Stimulated activated CD4-positive, alpha-beta T cell treated with anti-CD3 and anti-CD28 coated beads, Interleukin-2, amount 100 ng/mL, for 24 hours (primary cell): ENCODE measurements at places on chromosomes 7 and 10.

DNA sequence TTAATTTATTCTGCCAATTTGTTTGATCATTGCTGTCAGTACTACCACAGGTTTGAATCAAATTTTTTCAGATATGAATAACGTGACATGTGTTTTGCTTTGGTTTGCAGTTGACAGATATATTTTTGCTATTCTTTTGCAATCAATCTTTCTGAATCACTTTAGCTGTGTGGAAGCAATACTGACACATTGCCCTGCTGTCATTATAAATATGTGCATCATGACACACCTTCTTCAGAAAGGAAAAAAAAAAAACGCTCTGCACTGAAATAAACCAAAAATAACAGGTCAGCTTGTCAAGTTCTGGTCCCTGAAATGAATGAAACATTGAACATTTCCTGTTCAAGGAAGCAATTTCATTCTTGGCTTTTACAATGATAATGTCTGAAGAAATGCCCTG is 93.8 kb upstream of the FAM13C start:
- no peak for DNase-seq

- DNase-seq, result no peak
Observed at GRCh38 chr10:21030091-21030490, 133.0 kb upstream of the NEBL start.

- no peak for DNase-seq
Observed at GRCh38 chr10:32144817-32145688, 88.8 kb upstream of the KIF5B start.

GRCh38 chr7:72283309-72283708 is 128.8 kb downstream of the CALN1 start:
- no peak for DNase-seq

DNA sequence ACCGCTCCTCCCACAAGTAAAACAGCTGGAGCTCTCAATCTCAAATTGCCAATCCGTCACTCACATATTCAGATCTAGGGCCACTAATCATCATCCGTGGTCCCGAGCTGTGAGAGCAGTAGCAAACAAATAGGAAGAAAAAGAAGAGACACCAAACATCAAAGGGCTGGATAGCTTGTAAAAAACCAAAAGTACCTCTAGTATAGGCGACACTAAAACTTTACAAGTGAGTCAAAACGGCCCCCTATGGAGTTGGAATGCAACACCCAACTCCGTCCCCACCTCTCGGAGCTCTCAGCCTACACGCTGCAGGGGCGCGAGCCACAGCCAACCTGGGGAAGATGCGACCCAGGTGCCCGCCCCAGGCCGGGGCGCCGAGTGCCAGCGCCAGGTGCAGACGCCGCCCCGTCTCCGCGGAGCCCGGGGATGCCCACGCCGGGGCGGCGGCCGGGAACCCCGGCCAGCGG is 581 bp downstream of the FAM3C start:
- peak; percentile 55 for DNase-seq

- no peak for DNase-seq
Observed at GRCh38 chr10:61760943-61761824, 98.5 kb downstream of the CABCOCO1 start.
